Putamen (tissue), 1 donor: ENCODE measurements at places on chromosomes 3 and 15.

DNA sequence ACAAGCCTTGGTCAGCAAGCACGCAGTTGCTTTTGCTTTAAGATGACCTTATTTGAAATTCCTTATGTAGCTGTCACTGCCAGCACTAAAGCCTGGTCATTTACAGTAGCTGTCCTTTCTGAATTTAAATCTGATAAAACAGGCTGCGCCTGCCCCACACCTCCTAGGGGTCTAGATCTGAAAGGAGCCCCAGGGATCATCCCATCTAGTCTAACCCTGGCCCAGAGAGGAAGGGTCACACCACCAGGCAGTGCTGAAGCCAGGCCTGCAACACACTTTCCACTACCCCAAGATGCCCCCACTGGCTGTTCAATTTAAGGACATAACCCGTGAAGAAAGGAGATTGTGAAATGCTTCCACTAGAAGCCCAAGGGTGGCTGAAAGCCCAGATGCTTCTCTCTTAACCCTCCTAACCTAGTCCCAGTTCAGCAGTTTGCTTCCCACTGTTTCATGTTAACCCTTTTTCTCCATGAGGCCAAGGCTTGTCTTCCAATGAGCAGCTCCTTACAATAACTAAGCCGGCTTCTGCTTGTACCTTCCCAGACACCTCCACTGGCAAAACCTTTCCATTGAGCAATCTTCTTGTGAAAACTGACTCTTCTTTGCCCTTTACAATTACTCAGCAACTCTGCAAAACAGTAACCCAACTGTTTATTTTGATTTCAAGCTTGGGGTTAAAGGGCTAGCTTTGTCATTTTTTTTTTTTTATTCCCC, 198.9 kb upstream of the LPP start:
- DNase-seq: no peak

DNA sequence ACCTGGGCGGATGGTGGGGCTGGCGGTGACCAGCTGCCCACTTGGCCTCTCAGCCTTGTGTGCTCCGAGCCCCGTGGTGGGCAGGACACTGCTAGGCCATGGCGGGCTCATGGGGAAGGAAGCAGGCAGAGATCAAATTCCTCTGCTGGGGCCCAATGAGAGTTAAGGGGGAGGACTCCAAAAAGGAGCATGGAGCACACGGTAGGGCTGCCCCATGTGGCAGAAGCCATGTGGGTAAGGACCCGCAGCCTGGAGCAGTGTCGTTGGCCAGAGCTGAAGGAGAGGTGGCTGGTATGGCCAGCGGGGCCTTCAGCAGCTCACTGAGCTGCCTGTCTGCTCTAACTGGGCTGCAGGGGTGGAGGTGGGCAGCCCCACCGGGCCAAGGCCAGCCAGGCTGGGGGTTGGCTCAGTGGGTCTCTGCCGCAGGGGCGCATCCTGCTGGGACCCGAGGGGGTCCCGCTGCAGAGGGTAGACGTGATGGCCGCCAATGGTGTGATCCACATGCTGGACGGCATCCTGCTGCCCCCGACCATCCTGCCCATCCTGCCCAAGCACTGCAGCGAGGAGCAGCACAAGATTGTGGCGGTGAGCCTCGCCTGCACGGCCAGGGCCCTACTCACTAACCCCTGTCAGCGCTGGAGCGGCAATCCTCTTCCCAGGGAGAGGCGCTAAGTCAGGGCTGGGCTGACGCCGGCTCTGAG, 11.3 kb downstream of the STAB1 start:
- DNase-seq: no peak

- peak; percentile 56 for DNase-seq
Measured at GRCh38 chr3:168847291-168847883, 751.7 kb upstream of the GOLIM4 start.

- DNase-seq: peak; percentile 9
Measured at GRCh38 chr15:53833134-53833624, 73.7 kb upstream of the WDR72 start.

- DNase-seq: peak; percentile 39
Measured at GRCh38 chr3:192915304-192915703, 2.4 kb downstream of the MB21D2 start.

- DNase-seq: no peak
Measured at GRCh38 chr15:59993041-59993750, 10.9 kb upstream of the FOXB1 start.

DNA sequence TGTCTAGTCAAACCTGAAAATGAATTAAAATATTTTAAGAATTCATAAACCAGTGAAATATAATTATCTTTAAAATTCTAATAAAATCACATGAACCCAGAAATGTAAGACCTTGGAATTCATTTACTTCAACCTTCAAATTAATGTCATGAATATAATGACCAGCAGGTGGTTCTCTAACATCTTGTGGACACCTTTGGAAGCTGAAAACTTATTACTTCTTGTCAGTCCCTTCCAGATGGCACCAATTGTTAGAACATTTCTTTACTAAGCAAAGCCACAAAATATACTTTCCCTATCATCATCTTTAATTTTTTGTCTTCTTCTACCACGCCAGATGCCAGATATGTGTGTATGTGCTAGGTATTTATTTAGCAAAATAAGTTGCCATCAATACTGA, 240.0 kb downstream of the MBNL1 start:
- no peak for DNase-seq

DNA sequence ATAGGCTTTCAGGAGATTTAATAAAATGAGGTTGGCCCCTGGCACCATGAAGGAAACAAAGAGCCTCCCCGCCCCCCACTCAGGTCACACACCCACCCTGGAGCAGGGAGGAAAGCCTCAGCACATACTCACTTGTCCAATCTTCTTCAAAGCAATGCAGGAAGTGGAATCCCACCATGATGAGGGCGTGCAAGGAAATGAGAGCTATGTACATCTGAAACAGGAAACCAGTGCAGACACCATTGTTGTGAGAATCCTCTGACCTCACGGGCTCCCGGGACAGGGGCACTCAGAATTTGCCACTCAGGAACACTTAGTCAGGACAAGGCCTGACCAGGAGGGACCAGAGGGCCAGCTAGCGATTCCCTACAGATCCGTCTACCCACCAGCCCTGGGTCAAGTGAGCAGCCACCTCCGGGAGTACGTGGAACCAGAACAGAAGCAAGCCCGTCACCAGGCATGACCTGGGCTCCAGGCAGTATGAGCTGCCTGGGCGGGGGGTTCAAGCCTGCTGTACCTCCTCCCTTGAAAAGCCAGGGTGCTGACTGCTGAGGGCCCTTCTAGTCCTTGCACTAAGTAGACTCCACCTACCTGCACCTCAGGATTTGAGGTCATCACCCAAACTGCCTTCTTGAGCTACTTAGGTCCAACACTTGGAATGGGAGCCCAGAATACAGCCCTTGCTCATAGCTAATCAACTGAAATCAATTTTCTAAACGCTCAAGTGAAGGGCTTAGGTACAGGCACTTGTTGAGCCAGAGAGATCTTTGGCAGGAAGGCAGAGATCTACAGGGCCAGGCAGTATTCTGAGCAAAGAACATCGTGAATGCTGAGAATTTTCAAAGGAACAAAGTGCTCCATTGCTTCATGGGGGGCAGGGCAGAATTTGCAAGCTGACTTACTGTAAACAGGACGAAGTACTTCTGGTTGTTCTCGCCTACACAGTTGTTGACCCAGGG, 42.7 kb downstream of the ZDHHC3 start:
- DNase-seq: no peak

GRCh38 chr15:22995795-22996194, 15.6 kb upstream of the CYFIP1 start:
- no peak for DNase-seq

- no peak for DNase-seq
Measured at GRCh38 chr3:42685891-42686820, 819 bp downstream of the KLHL40 start.

DNA sequence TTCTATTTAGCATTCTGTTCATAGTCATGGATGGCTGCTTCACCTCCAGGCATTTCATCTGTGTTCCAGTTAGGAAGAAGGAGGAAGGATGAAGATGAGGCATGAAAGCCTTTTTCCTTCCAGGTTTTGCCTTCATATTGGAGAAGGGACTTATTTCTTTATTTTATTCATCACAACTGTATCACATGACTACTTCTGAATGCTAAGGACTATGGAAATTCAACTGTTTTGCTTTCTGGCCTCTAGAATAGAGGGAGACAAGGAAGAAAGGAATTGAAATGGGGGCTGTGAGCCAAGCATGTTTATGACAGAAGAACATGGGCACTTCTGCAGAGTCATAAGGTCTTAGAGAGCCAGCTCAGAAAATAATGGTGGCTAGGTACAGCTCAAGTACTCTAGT, 10.4 kb downstream of the TMEM266 start:
- DNase-seq: no peak

- no peak for DNase-seq
Measured at GRCh38 chr3:64443546-64444381, 218.5 kb upstream of the PRICKLE2 start.

- no peak for DNase-seq
Measured at GRCh38 chr3:70876154-70876553, 563.7 kb upstream of the MDFIC2 start.

DNA sequence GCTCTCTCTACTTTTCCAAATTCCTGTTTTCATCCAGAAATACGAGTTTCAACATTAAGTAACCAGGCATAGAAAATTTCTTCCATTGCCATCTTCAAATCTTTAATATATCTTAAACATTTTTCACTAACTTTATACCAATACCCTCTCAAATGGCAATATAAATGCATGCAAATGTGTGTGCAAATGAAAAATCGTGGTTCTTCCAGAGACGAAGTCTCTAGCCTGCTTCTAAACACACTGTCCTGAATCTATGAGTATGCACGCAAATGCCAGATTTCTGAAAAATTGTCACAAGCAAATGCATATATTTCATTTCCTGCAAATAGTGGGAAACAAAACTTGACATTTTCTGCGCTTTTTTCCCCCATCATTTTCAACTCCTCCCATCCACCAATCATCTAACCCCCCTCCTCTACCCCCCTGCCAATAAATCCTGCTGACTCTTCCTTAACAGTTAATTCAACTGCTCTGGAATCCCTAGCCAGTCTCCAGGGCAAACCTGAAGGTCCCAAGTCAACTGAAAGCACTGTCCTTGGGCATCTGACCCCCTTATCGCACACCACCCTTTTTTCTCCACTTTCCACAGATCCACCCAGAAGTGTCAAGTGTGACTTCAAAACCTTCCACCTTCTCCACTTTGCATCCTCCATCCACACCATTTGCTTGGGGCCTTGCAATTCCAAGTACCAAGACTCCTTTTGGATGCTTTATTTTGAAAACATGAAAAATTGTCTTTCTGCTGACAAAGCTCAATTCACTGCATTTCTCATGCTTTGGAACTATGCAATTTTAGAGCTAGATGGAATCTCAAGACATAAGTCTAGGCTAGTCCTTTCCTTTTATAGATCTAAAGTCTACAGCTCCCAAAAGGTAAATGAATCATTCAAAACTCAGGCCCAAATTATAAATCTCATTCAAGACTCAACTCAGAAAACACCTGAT, 144.7 kb downstream of the OSBPL10 start:
- DNase-seq: no peak

- DNase-seq: no peak
Measured at GRCh38 chr15:25894371-25894902, 31.3 kb upstream of the ATP10A start.

GRCh38 chr3:195441476-195441991, 1.3 kb downstream of the ACAP2 start:
- peak; percentile 10 for DNase-seq

GRCh38 chr3:67557848-67558355, 96.5 kb downstream of the SUCLG2 start:
- DNase-seq: no peak

GRCh38 chr3:69524816-69525215, 138.9 kb upstream of the FRMD4B start:
- no peak for DNase-seq

GRCh38 chr15:90222547-90222946, 11.2 kb downstream of the CIB1 start:
- no peak for DNase-seq

- DNase-seq: no peak
Measured at GRCh38 chr3:54303517-54304375, 181.4 kb downstream of the CACNA2D3 start.

GRCh38 chr15:36039996-36040572, 494.1 kb upstream of the DPH6 start:
- DNase-seq: no peak

- DNase-seq: no peak
Measured at GRCh38 chr3:30141927-30142326, 464.5 kb upstream of the TGFBR2 start.

DNA sequence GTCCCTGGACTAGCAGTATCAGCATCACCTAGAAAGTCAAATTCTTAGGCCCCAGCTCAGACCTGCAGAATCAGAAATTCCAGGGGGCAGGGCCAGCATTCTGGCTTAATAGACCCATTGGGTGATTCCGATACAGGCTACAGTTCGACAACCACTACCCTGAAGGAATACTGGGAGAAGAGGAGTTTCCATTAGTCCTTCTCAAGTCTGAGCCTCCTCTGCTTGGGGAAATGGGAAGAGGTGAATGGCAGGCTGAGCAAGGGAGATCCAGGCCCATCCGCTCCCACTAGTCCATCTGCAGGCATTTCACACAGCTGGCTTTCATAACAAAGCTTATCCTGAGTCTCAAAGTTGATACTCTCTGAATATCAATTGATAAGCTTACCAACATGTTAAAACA, 69.1 kb downstream of the MECOM start:
- DNase-seq: no peak

DNA sequence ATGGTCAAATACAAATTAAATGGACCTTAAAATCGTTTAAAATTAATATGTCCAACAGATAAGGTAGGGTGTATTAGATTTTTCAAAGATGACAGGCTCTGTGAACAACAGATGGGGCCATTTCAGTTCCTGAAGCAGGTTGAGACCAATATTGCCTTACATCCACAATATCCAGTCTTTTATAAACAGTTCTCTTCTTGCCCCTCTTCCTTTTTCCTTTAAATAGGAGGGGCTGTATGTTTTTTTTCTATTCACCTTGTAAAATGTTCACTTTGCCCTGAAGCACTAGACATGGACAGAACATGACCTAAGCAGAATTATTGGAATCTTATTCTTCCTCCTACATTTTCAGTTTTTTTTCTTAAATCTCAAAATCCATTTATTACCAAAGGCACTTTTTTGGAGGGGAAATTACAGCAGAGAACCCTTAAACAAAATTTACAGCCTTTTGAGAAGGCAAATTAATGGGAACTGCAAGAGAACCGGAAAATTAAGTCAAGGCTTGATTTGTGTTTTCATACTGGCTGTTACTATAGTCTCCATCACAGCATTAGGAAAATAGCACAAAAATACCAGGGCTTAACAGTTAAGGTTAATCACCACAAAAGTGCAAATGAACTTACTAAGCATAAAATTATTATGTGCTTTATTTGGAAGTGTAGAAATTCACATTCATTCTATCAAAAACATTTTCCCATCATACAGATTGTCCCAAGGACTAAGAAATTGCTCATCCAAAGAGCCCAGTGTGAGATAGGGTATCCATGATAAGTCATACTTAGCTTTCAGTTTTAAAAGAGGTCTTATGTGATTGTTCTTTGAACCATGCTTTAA, 55.8 kb downstream of the CMSS1 start:
- no peak for DNase-seq

- no peak for DNase-seq
Measured at GRCh38 chr3:128616516-128617269, 33.9 kb downstream of the RPN1 start.

- DNase-seq: no peak
Measured at GRCh38 chr3:84637272-84637671, 321.5 kb upstream of the CADM2 start.

GRCh38 chr3:71779674-71780377, 5.1 kb downstream of the PROK2 start:
- no peak for DNase-seq

- DNase-seq: no peak
Measured at GRCh38 chr3:180860180-180860858, 52.2 kb upstream of the FXR1 start.
